Caco-2 (cell line): ENCODE measurements at places on chromosomes 4 and X. TPM values are rescaled to one million over a fixed set of nuclear protein-coding genes. Genes with fewer than 3 reads are reported as not detected.

DNA sequence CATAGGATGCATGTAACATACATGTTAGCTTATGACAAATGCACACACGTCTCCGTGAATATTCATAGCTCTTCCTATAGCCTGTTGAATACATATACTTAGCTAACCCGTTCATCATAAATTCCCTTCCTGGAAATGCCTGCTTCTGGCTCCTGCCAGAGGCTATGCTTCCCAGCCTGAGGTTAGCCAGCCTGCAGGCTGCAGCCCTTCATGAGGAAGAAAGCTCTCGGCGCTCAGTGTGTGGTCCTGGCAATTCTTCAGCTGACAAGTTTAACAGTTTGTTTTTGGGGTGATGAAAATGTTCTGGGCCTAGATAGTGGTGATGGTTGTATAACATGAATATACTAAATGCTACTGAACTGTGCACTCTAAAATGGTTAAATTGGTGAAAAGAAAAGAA is 48.8 kb upstream of the MAN2B2 start:
- H3K27ac ChIP-seq = no peak overlapping the region
- H3K4me1 ChIP-seq = no peaks in the 10 kb centered on the region

Gene CAPN6
- 5.2 and 5.7 TPM in 2 replicates for total RNA-seq

DNA sequence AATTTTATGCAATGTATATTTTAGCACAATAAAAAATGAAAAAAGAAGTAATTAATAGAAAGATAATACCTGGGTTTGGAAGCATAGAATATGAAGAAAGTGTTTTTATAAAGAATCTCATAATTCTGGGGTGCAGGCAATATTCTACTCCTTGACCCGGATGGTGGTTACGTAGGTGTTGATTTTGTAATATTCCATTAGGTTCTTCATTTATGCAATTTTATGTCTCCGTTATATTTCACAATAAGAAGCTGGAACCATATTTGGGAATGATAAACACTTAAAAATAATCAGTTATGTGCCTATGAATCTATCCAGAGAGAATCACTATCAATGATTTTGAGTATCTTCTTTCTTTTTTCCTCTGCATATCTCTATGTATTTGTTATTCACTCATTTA is 38.5 kb downstream of the CHRNA9 start:
- no peaks in the 10 kb centered on the region for H3K27me3 ChIP-seq
- no peaks in the 10 kb centered on the region for H3K36me3 ChIP-seq
- no peak overlapping the region for H3K4me3 ChIP-seq
- H3K27ac ChIP-seq = no peak overlapping the region

Gene VEGFD
- total RNA-seq = 0.36 TPM in 1 of 2 replicates, not detected in the other

- no peak for DNase-seq
- no peaks in the 10 kb centered on the region for H3K27me3 ChIP-seq
- no peaks in the 10 kb centered on the region for H3K4me1 ChIP-seq
- no peaks in the 10 kb centered on the region for H3K36me3 ChIP-seq
- H3K4me3 ChIP-seq = no peak overlapping the region
Measured at GRCh38 chrX:39731330-39731667, 366.5 kb downstream of the BCOR start.

DNA sequence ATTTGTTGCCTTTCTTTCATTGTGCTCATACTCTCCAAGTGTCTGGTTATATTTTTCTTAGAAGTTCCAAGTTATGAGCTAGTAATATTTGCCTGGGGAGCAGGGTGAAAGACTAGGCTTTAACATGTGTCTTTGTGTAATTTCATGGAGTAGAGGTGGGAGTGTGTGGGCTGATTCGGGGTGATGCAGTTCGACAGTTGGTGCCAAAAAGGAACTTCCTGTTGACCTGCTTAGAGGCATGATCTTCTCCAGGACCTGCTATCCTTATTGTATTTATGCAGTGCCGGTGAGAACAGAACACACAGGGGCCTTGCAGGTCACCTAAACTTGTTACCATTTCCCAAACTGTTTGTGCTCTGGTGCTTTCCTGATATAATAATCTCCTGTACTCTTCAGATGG is 21.2 kb downstream of the USP53 start:
- no peak for DNase-seq
- no peak overlapping the region for H3K4me3 ChIP-seq
- no peak overlapping the region for H3K27ac ChIP-seq
- H3K36me3 ChIP-seq = no peaks in the 10 kb centered on the region
- H3K27me3 ChIP-seq = no peaks in the 10 kb centered on the region

GRCh38 chrX:116409219-116409618 is 27.2 kb upstream of the SLC6A14 start:
- H3K36me3 ChIP-seq = no peaks in the 10 kb centered on the region
- peak overlapping the region; percentile 34 for H3K27ac ChIP-seq
- no peaks in the 10 kb centered on the region for H3K27me3 ChIP-seq
- H3K4me3 ChIP-seq = no peak overlapping the region
- no peaks in the 10 kb centered on the region for H3K4me1 ChIP-seq

Gene SPCS3
- 54.5 and 56.2 TPM in 2 replicates for total RNA-seq

Gene RP2
- 32.7 and 33.1 TPM in 2 replicates for total RNA-seq

Gene ZAR1
- total RNA-seq = 0.21 TPM in 1 of 2 replicates, not detected in the other

DNA sequence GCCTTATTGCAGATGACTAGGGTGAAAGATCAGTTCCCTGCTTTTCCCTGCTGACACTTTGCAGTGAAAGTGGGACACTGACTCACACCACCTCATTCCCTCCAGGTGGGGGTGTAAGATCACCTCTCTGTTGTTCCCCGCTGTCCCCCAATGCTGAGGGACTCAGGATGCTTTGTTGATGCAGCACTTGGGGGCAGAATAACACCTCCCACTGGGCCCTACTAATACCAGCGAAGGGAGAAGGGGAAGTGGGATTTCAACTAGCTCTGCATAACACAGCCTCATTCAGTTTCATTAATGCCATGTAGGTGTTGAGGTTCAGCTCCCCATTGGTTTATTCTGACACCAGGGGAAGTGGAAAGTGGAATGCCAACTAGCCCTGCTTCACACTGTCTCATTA is 43.6 kb upstream of the IL1RAPL2 start:
- H3K4me1 ChIP-seq = no peaks in the 10 kb centered on the region
- no peak overlapping the region for H3K4me3 ChIP-seq
- no peaks in the 10 kb centered on the region for H3K27me3 ChIP-seq
- no peaks in the 10 kb centered on the region for H3K36me3 ChIP-seq

Gene EDNRA
- 0.58 and 0.73 TPM in 2 replicates for total RNA-seq

- no peak for DNase-seq
- H3K27me3 ChIP-seq = no peaks in the 10 kb centered on the region
- no peaks in the 10 kb centered on the region for H3K36me3 ChIP-seq
- H3K4me1 ChIP-seq = no peaks in the 10 kb centered on the region
Measured at GRCh38 chr4:67796810-67797209, 42.6 kb upstream of the GNRHR start.

GRCh38 chr4:111031596-111031995 is 408.7 kb upstream of the PITX2 start:
- no peaks in the 10 kb centered on the region for H3K27me3 ChIP-seq
- no peaks in the 10 kb centered on the region for H3K36me3 ChIP-seq
- no peak overlapping the region for H3K27ac ChIP-seq
- no peak overlapping the region for H3K4me3 ChIP-seq

Gene PHOX2B
- total RNA-seq = not detected in 2 replicates

GRCh38 chr4:185955151-185955770 is 113.7 kb upstream of the TLR3 start:
- H3K4me3 ChIP-seq = no peak overlapping the region
- H3K27me3 ChIP-seq = no peaks in the 10 kb centered on the region
- H3K4me1 ChIP-seq = no peaks in the 10 kb centered on the region
- no peak overlapping the region for H3K27ac ChIP-seq
- DNase-seq = no peak

GRCh38 chr4:80058740-80059139 is 14.3 kb downstream of the ANTXR2 start:
- H3K4me1 ChIP-seq = no peaks in the 10 kb centered on the region
- H3K27ac ChIP-seq = no peak overlapping the region
- no peak overlapping the region for H3K4me3 ChIP-seq
- H3K27me3 ChIP-seq = no peaks in the 10 kb centered on the region
- no peaks in the 10 kb centered on the region for H3K36me3 ChIP-seq
